HFFc6 (cell line): ENCODE measurements at places on chromosomes 1 and 21. TPM values are rescaled to one million over a fixed set of nuclear protein-coding genes. Genes with fewer than 3 reads are reported as not detected.

DNA sequence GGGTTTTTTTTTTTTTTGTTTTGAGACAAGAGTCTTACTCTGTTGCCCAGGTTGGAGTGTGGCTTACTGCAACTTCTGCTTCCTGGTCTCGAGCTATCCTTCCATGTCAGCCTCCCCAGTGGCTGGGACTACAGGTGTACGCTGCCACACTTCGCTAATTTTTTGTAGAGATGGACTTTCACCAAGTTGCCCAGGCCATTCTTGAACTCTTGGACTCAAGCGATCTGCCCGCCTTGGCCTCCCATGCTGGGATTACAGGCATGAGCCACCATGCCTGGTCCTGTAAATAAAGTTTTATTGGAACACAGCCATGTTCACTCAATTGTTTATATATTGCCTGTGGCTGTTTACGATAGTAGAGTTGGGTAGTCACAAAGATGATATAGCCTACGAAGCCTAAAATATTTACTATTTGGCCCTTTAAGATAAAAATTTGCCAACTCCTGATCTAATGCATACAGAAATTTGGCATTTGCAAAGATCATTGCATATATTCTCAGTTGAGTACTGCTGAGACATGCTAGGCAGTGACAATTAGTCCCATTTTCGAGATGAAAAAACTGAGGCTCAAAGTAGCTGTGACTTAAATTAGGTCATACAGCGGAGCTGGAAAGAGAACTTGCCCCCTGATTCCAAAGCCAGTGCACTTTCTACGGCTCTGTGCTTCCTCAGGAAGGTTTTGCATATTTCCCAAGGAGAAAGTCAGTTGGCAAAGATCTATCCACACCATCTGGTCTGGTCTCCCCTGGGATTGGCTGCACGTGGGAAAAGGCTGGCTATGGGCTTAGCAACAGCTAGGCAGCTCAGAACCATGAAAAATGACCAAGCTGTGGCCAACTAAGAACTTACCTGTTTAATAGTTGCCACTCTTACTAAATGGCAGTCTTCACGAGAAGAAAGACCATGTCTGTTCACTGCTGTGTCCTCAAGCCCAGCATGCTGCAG, 19.4 kb downstream of the MECR start:
- peaks cover 25% of the 10 kb centered on the region for H3K4me1 ChIP-seq
- DNase-seq = no peak
- H3K4me3 ChIP-seq = no peak overlapping the region
- H3K27ac ChIP-seq = no peak overlapping the region
- H3K36me3 ChIP-seq = peaks cover 12% of the 10 kb centered on the region

- no peak overlapping the region for H3K27ac ChIP-seq
- H3K4me1 ChIP-seq = no peaks in the 10 kb centered on the region
- H3K36me3 ChIP-seq = no peaks in the 10 kb centered on the region
- H3K27me3 ChIP-seq = peaks cover 9% of the 10 kb centered on the region; the same call in 1 of the 2 replicates
- DNase-seq = no peak
Observed at GRCh38 chr21:42737951-42738590, 84.7 kb downstream of the PDE9A start.

DNA sequence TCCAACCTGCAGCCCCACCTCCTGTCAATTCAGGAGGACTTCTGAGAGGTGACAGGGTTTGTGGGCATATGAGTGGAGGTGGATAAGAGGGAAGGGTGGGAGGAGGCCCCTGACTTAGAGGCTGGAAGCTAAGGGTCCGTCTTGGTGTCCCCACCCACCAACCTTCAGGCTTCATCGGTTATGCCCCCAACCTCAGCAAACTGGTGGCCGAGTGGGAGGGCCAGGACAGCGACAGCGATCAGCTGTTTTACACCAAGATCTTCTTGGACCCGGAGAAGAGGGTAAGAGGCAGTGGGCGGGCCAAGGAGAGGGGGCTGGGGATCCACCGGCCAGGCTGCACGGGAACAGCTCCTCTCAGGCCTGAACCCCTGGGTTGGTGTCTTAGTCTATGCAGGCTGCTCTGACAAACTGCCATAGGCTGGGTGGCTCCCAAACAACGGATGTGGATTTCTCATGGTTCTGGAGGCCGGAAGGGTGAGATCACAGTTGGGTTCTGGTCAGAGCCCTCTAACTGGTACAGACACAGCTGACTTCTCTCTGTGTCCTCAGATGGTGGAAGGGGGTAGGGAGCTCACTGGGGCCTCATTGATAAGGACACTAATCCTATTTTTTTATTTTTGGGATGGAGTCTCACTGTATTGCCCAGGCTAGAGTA, 18.1 kb downstream of the PLOD1 start:
- no peak for DNase-seq
- H3K4me1 ChIP-seq = no peaks in the 10 kb centered on the region
- H3K27ac ChIP-seq = no peak overlapping the region
- peaks cover 32% of the 10 kb centered on the region for H3K36me3 ChIP-seq
- H3K27me3 ChIP-seq = no peaks in the 10 kb centered on the region; the same call in 1 of the 2 replicates
- H3K4me3 ChIP-seq = no peak overlapping the region

- peak overlapping the region; percentile 100 for H3K27ac ChIP-seq
- H3K27me3 ChIP-seq = no peaks in the 10 kb centered on the region
- H3K36me3 ChIP-seq = no peaks in the 10 kb centered on the region
- peak; percentile 100 for DNase-seq
- H3K4me1 ChIP-seq = peaks cover 31% of the 10 kb centered on the region
Observed at GRCh38 chr1:145891587-145892485, 6.2 kb upstream of the ANKRD35 start.

DNA sequence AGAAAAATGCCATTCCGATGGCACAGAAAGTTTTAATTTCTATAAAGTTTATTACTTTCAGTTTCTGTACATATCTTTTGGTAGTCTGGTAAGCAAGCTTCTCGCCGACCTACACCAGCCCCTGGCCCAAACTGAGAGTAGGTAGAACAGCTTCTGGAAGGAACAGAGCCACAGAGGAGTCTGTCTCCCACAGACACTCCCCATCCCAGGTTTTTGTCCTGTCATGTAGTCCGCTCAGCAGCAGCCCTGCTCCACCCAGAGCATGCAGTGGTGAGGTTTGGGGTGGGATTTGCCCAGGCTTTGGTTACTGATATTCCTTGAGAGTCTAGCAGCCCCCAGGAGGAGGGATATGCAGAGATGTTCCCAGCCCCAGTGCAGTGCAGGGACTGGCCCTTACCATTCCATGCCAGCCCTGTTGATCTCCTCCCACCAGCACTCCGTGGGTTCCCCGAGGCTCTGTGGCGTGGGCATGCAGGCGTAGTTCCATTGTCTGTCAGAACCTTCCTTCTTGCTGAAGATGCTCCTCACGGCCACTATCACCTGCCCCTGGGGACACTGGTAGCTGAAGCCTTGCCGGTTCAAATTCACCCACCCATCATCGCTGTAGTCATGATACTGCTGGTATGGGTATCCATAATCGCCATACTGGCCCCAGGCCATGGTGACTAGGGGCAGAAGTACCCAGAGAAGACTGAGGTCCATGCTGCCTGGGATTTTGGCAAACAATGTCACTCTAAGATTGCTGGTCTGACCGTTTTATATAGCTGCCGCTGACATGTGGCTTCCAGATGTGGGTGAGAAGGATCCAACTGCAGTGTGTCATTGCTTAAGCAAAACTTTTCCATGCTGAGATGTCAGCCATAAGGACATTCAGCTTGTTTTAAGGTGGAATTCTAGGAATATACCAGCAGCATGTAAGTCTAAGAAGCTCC, at the start of gene DPT:
Gene DPT (minus strand): TSS at position 734 of the 932 bp plus-strand sequence. CDS start 32 bp downstream, at position 702.
- H3K27me3 ChIP-seq = peaks cover 14% of the 10 kb centered on the region
- no peaks in the 10 kb centered on the region for H3K36me3 ChIP-seq
- DNase-seq = no peak

- H3K27me3 ChIP-seq = 0 out of 2 replicates have a peak, but pooled peaks cover 3% of the 10 kb centered on the region
- H3K4me3 ChIP-seq = no peak overlapping the region
Observed at GRCh38 chr1:23638188-23638619, 53.4 kb upstream of the RPL11 start.

DNA sequence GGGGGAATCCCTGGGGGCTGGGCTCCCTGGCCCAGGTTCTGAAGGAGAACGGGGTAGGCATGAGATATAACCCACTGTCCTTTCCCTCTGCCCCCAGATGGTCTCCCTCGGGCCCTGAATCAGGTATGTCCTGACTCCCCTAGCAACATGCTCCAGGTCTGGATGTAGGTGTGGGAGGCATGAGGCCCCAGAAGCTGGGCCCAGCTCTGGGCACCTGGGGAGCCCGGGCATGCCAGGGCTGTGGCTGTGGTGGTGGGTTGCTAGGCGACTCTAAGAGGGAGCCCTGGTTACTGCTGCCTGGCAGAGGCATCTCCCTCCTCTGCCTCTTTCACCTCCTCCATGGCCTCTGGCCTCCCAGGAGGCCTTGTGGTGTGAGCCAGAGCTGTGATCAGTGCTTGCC, 16.2 kb downstream of the FOXO6 start:
- H3K27me3 ChIP-seq = peaks cover 46% of the 10 kb centered on the region
- no peak for DNase-seq
- H3K36me3 ChIP-seq = no peaks in the 10 kb centered on the region
- no peak overlapping the region for H3K4me3 ChIP-seq
- no peaks in the 10 kb centered on the region for H3K4me1 ChIP-seq
- no peak overlapping the region for H3K27ac ChIP-seq

DNA sequence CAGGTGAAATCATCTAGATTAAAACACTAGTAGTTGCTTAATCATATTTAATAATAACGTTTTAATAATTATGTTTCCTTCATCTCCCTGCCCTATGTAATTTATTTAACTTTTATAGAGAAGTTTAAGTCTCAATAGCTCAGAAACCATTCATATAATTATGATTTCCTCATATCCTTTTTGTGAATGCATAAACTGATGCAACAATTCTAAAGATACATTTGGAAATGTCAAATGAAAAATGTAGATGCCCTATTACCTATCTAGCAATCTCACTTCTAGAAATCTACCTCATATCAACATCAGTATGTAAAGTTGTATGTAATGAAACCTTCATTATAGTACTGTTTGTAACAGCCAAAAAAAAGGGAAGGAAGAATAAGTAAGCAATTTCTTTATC, 10.5 kb downstream of the DRAM2 start:
- H3K36me3 ChIP-seq = peaks cover 29% of the 10 kb centered on the region
- peaks cover 17% of the 10 kb centered on the region for H3K4me1 ChIP-seq
- DNase-seq = no peak
- no peak overlapping the region for H3K4me3 ChIP-seq

DNA sequence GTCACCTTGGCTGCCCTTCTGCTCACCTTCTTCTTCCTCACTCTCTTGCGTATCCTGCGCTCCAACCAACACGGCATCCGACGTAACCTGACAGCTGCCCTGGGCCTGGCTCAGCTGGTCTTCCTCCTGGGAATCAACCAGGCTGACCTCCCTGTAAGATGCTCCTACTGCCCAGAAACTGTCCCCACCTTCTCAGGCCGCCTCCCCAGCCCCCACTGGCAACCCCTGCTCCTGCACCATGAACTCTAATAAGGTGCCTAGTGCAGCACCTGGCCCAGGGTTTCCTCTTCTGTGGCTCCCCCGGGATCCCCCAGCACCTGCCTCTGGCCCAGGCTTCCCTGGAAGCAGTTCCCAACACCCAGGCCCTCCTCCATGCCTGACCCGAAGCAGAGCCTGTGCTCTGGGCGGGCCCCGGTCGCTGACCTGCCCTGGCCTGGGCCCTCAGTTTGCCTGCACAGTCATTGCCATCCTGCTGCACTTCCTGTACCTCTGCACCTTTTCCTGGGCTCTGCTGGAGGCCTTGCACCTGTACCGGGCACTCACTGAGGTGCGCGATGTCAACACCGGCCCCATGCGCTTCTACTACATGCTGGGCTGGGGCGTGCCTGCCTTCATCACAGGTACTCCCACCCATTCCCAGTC, 12.8 kb downstream of the PSRC1 start:
- no peak for DNase-seq
- no peaks in the 10 kb centered on the region for H3K36me3 ChIP-seq
- H3K27ac ChIP-seq = no peak overlapping the region
- H3K27me3 ChIP-seq = peaks cover 2% of the 10 kb centered on the region; the same call in 1 of the 2 replicates

DNA sequence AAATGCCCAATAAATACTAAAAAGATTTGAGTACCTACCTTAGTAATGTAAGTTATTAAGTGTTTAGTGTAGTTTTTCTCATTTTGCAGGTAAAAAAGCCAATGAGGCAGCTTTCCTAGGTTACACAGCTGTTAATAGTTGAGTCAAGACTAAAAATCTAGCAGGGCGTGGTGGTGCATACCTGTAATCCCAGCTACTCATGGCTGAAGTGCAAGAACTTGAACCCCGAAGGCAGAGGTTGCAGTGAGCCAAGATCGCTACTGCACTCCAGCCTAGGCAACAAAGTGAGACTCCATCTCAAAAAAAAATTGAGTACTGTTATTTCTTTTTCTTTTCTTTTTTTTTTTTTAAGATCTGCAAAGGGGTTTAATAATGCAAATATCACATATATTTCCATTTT, 7.7 kb downstream of the YBX1 start:
- no peak overlapping the region for H3K27ac ChIP-seq
- H3K4me1 ChIP-seq = peaks cover 97% of the 10 kb centered on the region
- peaks cover 39% of the 10 kb centered on the region for H3K36me3 ChIP-seq
- H3K4me3 ChIP-seq = no peak overlapping the region
- DNase-seq = no peak

- no peak overlapping the region for H3K27ac ChIP-seq
- peaks cover 24% of the 10 kb centered on the region for H3K4me1 ChIP-seq
- no peaks in the 10 kb centered on the region for H3K36me3 ChIP-seq
- DNase-seq = no peak
Observed at GRCh38 chr1:70483342-70483741, 72.3 kb downstream of the CTH start.

DNA sequence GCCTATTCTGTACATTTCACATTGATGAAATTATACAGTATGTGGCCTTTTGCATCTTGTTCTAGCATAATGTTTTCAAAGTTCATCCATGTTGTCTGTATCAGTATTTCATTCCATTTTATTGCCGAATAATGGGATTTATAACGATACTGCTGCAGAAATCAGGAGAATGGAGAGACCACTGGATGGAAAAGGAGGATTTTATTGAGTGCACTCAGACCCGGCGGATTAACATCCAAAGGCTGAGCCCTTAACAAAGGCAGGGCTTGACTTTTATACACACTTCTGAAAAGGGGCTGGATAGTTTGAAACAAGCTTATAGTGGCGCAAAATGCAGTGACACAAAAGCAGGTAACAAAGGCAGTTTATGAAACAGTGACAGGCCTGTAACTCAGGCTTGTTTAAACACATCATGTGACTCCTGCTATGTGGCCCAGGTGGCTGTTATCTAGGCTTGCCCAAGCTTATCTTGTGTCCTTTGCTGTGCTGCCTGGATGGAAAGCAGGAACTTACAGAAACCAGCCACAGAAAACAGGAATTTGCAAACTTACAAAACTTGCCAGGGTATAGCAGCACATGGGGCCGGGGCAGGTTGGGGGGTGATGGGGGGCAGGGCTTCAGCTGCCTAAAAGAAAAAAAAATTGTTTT, 32.8 kb upstream of the KCNJ15 start:
- H3K27ac ChIP-seq = no peak overlapping the region
- no peaks in the 10 kb centered on the region for H3K27me3 ChIP-seq
- peaks cover 64% of the 10 kb centered on the region for H3K36me3 ChIP-seq
- H3K4me3 ChIP-seq = no peak overlapping the region
- DNase-seq = no peak

- no peak overlapping the region for H3K4me3 ChIP-seq
- peaks cover 28% of the 10 kb centered on the region for H3K4me1 ChIP-seq
- H3K36me3 ChIP-seq = peaks cover 8% of the 10 kb centered on the region
- no peak overlapping the region for H3K27ac ChIP-seq
Observed at GRCh38 chr1:101241485-101242225, 4.8 kb downstream of the S1PR1 start.

S100A2 gene
- total RNA-seq = 7.4 to 13.1 TPM (median 11.5 TPM) in 3 replicates

RAB4A gene
- 41.3 to 61.5 TPM (median 60.3 TPM) in 3 replicates for total RNA-seq

VCAM1 gene
- not detected in 2 replicates for total RNA-seq

SPRR1B gene
- not detected in 3 replicates for total RNA-seq

GJB3 gene
- total RNA-seq = not detected in 2 replicates

TP73 gene
- total RNA-seq = not detected in 3 replicates

LCE7A gene
- not detected in 3 replicates for total RNA-seq

TCP10L gene
- total RNA-seq = not detected in 2 replicates

ARMH1 gene
- 0.41 to 0.45 TPM in 2 of 3 replicates, not detected in the other for total RNA-seq

ITSN1 gene
- 50.0 to 56.5 TPM (median 54.8 TPM) in 3 replicates for total RNA-seq

OR10J1 gene
- not detected in 2 replicates for total RNA-seq

FCER1G gene
- 0.88 TPM in 1 of 3 replicates, not detected in the others for total RNA-seq

SIPA1L2 gene
- total RNA-seq = 0.02 to 0.03 TPM in 2 of 3 replicates, not detected in the other

MPL gene
- not detected in 3 replicates for total RNA-seq
